CD4-positive, alpha-beta T cell treated with Interleukin-12 subunit alpha and Interleukin-12 subunit beta, for 1 hour (primary cell): ENCODE measurements at places on chromosomes 3 and 15.

DNA sequence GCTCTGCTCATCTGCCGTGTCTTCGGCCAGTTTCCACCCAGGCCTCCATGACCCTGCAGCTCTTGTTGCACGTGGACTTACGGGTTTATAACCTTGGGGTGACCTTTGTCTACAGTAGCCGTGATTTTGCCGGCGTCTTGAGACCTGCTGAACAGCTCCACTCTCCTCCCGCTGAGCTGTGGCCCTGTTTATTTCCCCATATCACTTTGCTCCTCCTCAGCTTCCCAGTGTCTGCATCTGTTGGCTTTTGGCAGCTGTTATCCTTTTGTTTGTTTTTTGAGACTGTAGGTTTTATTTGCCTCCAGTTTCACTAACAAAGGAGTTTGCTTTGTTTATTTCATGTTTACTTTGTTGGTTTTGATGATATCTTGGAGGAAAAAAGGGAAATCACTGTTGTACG is 29.3 kb upstream of the SLC28A1 start:
- no peak for DNase-seq

- DNase-seq = no peak
These were observed 40.7 kb downstream of the C2CD4B start for GRCh38 chr15:62124176-62124972.

GRCh38 chr15:36230776-36231175 is 348.6 kb upstream of the CDIN1 start:
- DNase-seq = no peak

- DNase-seq = no peak
These were observed 597.2 kb upstream of the ADAMTS9 start for GRCh38 chr3:65284961-65285360.

GRCh38 chr3:101876142-101876541 is 26.8 kb downstream of the NFKBIZ start:
- no peak for DNase-seq

DNA sequence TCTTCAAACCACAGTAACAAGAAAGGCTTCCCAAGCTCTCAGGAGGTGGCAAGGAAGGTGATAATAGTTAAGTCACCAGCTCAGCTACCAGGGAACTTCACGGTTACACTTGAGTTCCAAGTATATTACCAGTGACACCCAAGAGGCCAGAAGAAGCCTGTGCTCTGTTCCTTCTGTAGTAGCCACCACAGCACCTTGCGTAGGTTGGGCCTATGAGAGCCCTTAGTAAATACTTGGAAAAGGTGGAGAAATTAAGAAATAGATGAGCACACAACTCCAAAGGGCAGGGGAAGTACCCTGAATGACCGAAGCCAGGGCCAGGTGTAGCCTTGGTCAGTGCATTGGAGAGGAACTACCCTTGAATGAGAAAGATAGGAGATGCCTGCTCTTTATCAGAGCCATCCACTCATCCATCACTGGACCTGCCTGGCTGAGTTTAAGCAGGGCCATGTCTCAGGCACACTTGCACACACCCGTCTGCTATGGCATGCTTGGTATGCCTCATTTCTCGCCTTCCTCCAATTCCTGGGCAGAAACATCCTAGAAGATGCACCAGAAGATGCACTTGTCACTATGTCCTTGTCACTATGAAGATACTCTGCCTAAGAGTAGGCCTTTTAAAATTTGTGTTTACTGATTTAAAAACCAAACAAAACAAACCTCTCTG is 32.6 kb upstream of the NDUFB4 start:
- no peak for DNase-seq

DNA sequence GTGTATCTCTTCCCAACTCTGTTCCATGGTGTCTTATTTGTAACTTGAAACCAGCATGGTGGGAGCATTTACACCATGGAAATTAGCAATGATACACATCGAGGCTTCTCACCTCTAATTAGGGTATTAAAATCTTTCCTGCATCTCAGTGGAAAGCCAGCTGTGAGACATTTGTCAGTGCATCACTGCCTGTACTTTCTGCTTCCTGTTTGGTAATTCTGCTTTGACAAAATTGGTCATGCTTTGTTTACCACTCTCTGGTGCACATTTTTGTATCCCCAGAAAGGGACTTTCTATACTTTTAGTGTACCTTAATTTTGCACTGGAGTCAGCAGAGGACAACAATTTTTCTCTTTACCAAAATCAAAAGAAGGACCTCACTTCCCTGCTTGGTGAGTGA is 402.1 kb downstream of the PDCD6IP start:
- no peak for DNase-seq

DNA sequence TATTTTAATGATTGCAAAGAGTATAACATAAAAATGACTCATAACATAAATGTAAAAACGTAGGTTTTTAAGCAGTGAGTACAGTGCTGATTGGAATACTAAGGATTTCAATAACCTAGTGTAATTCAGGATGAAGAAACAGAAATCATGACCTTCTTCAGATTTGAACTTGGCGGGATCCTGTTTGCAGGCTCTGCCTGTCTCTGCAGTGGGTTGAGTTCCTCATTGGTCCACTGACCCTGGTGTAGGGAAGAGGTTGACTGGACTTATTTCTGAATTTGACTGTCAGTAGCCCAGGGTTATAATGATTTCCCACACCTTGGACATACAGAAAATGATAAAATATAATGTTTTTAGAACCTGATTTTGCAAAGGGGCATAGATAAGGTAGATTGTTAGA is 171.7 kb downstream of the FNDC3B start:
- DNase-seq = no peak

- no peak for DNase-seq
These were observed 89.0 kb upstream of the STRIT1 start for GRCh38 chr3:155382396-155383042.

GRCh38 chr15:68787609-68788263 is 33.0 kb downstream of the ANP32A start:
- no peak for DNase-seq

DNA sequence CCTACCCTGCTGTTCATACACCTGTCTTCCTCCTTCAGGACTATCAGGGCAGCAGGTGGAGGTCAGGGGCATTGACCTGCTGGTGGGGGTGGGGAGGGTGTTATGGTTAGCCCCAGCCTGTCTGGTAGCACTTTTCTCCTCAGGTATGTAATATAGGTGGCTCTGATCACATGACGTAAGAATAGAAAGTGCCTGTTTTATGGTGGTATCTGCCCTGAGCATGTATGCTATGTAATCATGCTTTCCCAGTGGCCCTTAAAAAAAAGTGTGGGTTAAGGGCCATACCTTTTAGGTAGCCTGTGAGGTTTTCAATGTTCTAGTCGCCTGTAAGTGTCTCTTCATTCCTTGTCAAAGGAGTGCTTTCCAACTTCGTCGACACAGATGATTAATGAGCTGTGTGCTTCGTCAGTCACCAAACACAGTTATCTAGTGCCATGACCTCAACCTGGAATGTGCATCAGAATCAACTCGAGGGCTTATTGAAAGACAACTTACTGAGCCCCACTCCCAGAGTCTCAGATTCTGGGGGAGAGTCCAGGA is 86.3 kb downstream of the KLHL25 start:
- DNase-seq = no peak

- DNase-seq = no peak
These were observed 72.3 kb upstream of the ST3GAL6 start for GRCh38 chr3:98690876-98691275.

DNA sequence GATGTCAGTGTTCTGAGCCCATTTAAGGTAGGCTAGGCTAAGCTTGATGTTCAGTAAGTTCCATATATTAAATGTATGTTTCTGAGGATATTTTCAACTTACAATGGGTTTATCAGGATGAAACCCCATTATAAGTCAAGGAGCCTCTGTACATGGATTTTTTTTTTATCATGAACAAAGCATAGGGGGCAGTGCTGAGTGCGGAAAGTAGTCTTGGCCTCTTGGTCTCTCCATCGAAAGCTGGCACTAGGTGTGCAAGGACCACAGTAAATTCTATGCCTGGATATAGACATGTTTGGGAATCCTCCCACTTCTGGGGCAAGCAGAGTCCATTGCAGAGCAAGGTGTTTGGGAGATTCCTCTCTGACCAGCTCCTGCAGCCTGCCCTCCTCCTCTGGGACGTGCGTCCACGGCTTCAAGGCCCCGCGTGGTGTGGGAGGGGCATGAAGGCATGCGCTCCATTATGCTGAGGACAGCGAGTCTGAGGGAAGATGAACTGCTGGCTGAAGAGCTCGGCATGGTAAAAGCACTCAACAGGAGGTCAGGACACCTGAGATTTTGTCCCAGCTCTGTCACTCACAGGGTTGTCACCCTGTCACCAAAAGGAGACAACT is 122.9 kb upstream of the LIPC start:
- no peak for DNase-seq

GRCh38 chr15:98856532-98856907 is 151.1 kb downstream of the PGPEP1L start:
- DNase-seq = no peak

DNA sequence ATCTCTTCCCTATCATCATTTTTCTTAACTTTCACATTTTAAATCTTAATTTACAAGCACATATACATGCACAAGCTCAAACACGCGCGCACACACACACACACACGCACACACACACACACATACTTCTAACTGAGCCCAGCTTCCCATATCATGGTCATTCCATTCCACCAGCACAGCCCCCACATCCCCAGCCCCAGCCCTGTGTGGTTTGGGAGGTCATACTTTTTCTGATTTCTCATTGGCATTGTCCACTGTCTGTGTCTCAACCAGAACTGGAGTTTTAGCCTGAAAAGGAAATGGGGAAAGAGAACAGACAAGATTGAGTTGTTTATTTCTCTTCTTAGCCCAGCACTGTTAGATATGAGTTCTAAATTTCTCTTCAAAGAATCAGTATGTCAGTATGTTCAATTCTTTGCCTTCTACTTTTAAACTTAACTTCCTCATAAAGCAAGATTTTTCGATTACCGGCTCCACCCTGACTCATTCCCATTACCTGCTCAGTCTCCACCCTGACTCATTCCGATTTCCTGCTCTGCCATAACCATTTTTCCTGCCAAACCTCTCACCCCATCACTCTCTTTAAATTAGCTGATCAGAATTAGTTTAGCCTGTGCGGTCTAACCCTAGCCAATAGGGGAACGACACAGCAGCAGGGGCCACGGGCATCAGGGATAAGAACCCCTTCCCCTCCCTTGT is 6.4 kb downstream of the IQCF1 start:
- no peak for DNase-seq

DNA sequence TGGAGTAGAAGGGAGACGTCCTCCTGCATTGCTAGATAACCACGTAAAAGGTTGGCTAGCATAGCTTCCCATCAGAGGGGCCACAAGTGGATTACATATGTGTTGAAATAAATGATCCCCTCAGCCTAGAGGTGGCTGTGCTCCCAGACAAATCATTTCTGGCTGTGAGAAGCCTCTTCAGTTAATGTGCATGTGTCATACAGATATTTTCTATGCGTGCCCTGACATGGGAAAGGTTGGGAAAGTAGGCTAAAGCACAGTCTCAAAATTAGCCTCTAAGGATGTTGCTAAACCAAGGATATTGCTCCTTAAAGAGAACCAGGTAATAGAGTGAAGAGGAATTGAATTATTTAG is 17.8 kb downstream of the USP3 start:
- no peak for DNase-seq

DNA sequence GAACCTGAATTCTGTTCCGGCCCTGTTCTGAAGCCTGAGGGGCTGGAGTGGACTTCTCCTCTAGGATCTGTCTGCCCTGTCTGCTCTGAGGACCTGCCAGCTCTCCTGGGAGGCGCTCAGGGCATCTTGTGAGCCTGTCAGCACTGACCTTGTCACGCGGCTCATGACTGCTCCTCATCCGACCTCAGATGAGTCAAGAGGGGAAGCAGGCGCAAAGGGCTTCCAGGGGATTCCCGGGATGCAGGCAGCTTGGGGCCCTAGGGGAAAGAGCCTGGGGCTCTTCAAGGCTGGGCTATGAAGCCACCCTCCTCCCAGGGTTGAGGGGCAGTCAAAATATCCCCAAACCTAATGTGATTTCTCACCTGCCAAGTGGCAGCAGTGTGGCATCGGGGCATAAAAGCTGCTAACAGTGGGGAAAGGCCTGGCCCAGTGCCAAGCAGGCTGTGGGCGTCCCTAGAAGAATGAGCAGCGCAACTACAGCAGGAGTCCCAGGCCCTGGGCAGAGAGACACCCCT is 27.6 kb upstream of the ANKDD1A start:
- peak; percentile 75 for DNase-seq

- DNase-seq = no peak
These were observed 2.3 kb upstream of the INSYN1 start for GRCh38 chr15:73755481-73755880.

GRCh38 chr3:179509701-179510100 is 53.0 kb upstream of the ACTL6A start:
- DNase-seq = no peak

DNA sequence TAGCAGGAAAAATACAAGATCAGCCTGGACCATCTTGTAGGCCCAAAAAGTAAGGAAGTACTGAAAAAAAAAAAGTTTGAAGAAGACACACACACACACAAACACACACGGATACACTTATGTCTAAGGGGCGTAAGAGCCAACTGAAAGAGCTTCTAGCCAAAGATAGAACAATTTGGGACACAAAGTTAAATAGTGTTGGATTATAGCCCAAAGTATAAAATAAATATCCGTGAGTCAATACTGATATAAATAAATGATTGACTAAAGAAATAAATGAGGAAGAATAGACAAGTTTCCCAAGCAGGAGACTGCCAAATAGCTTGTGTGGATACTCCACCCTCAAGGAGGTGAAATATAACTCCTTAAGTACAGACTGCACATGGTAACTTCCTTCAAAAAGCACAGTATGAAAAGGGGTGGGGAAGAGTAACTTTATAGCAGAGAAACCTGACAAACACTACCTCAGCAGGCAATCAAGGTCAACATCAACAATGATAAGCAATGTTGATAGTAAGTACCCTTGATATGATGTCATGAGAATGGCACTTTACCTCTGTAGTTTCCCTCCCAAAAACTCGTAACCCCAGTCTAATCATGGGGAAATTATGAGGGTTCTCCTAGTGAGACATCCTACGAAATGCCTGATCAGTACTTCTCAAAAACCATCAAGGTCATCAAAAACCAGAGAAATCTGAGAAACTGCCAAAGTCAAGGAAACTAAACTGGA is 187.3 kb upstream of the ATP11B start:
- no peak for DNase-seq

DNA sequence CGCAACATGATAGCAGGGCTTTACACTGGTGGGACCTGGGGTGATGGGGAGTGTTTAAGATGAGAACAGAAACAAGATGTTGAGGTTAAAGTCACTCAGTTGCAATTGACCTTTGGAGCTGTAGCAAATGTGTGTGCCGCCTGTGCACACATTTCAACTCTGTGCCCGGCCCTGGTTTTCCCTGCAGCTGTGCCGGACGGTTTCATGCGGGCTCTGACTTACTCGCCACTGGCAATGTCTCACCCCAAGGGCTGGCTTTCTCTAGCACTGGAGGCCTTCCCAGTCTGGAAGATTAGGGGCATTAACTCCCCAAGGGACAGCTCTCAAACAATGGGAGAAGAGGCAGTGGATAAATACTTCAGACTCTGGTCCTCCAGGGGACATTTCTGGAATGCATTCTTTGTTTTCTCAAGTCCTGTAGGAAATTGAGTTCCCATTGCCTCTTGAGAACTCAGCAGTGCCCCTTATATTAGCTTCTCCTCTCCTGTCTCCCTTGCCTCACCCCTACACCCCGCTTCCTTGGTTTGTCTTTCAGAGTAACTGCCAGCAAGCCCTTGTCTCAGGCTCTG is 152.5 kb downstream of the EDEM1 start:
- no peak for DNase-seq

GRCh38 chr15:94026458-94027304 is 204.7 kb upstream of the MCTP2 start:
- no peak for DNase-seq
